ENCODE measurements at places on chromosomes 6 and 20. TPM values are rescaled to one million over a fixed set of nuclear protein-coding genes. Genes with fewer than 3 reads are reported as not detected.

GRCh38 chr20:46011631-46012482 is 3.1 kb downstream of the MMP9 start:
- H3K4me1 ChIP-seq: peaks cover 57% of the 10 kb centered on the region
- no peak overlapping the region for H3K27ac ChIP-seq
- DNase-seq: peak; percentile 74
- peaks cover 66% of the 10 kb centered on the region for H3K27me3 ChIP-seq
- no peaks in the 10 kb centered on the region for H3K36me3 ChIP-seq

DNA sequence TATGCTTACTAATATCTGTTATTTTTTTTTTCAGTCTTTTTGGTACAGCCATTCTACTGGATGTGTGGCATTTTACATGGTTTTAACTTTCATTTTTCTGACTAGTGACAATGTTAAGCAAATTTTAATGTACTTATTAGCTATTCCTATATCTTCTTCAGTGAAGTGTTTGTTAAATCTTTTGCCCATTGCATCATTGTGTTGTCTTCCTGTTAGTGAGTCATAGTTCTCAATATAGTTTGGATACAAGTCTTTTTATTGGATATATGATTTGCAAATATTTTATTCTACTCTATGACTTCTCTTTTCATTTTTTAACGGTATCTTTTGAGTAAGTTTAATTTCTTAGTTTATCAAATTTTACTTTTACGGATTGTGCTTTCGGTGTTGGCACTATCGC is 519.4 kb downstream of the CDKAL1 start:
- peaks cover 37% of the 10 kb centered on the region for H3K36me3 ChIP-seq
- H3K27me3 ChIP-seq: no peaks in the 10 kb centered on the region
- no peak for DNase-seq

The SLC12A5 gene
- not detected for total RNA-seq

GRCh38 chr6:136137008-136137692 is 113.0 kb downstream of the MTFR2 start:
- H3K4me1 ChIP-seq: no peaks in the 10 kb centered on the region
- no peak for DNase-seq
- no peak overlapping the region for H3K4me3 ChIP-seq
- peaks cover 2% of the 10 kb centered on the region for H3K27me3 ChIP-seq
- no peaks in the 10 kb centered on the region for H3K36me3 ChIP-seq

GRCh38 chr6:45421709-45422502 is 44.2 kb upstream of the SUPT3H start:
- peak; percentile 71 for DNase-seq
- H3K27me3 ChIP-seq: no peaks in the 10 kb centered on the region
- H3K36me3 ChIP-seq: peaks cover 2% of the 10 kb centered on the region
- peak overlapping the region; percentile 94 for H3K4me3 ChIP-seq
- H3K27ac ChIP-seq: peak overlapping the region; percentile 95

The DCDC2 gene
- total RNA-seq: not detected

DNA sequence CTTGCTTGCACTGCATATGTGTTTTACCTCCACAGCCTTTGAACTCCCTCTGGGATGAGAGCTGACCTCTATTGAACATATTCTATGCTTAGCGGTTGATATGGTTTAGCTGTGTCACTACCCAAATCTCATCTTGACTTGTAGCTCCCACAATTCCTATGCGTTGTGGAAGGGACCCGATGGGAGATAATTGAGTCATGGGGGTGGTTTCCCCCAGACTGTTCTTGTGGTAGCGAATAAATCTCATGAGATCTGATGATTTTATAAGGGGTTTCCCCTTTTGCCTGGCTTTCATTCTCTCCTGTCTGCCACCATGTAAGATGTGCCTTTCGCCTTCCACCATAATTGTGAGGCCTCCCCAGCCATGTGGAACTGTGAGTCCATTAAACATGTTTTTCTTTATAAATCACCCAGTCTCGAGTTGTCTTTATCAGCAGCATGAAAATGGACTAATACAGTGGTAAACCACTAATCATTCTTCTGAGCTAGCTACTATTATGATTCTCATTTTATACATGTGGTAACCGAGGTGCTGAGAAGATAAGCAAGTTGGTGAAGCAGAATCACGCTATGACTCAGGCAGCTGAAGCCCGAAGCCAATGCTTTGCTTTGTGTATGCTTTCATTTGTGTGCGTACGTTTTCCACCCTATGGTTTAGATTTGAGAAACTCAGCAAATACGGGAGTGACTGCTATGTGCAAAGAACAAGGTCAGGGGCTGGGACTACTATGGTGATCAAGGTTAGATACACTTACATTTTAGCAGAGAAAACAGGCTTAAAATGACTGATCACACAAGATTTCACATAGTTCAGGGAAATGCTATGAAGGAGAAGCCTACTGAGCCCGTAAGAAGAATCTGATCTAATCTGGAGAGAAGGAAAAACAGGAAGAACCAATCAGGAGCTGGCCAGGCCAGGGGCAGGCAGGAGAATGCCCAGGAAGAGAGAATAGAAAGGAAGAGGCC is 363.5 kb downstream of the ESR1 start:
- H3K4me3 ChIP-seq: peak overlapping the region; percentile 49
- peak; percentile 76 for DNase-seq
- H3K27ac ChIP-seq: peak overlapping the region; percentile 93
- H3K27me3 ChIP-seq: no peaks in the 10 kb centered on the region
- H3K4me1 ChIP-seq: peaks cover 52% of the 10 kb centered on the region

GRCh38 chr6:142824426-142824825 is 120.5 kb downstream of the HIVEP2 start:
- DNase-seq: no peak
- H3K27ac ChIP-seq: peak overlapping the region; percentile 83
- H3K4me3 ChIP-seq: no peak overlapping the region
- H3K27me3 ChIP-seq: no peaks in the 10 kb centered on the region
- peaks cover 44% of the 10 kb centered on the region for H3K36me3 ChIP-seq
- H3K4me1 ChIP-seq: peaks cover 86% of the 10 kb centered on the region

The ID4 gene
- not detected for total RNA-seq

DNA sequence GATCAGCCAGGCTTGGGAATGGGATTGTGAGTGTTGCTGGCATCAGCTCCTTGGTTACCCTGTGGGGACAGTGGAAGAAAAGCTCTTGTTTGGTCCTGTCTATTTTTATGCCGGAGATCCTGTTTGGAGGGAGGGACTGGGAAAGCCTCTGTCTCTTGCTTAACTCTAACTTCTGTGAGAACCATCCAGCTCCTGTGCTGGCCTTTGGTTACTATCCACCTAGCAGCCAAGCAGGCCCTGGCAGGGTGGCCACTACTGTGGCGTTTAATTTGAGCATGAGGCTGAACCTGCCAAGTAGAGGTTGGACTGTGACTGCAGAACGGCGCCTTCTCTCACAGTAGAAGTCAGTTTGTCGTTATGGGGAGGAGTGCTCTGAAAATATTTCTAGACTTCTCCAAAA is 193.3 kb downstream of the UTRN start:
- peaks cover 17% of the 10 kb centered on the region for H3K4me1 ChIP-seq
- no peak for DNase-seq
- H3K36me3 ChIP-seq: peaks cover 16% of the 10 kb centered on the region
- H3K4me3 ChIP-seq: no peak overlapping the region
- H3K27ac ChIP-seq: peak overlapping the region; percentile 35

DNA sequence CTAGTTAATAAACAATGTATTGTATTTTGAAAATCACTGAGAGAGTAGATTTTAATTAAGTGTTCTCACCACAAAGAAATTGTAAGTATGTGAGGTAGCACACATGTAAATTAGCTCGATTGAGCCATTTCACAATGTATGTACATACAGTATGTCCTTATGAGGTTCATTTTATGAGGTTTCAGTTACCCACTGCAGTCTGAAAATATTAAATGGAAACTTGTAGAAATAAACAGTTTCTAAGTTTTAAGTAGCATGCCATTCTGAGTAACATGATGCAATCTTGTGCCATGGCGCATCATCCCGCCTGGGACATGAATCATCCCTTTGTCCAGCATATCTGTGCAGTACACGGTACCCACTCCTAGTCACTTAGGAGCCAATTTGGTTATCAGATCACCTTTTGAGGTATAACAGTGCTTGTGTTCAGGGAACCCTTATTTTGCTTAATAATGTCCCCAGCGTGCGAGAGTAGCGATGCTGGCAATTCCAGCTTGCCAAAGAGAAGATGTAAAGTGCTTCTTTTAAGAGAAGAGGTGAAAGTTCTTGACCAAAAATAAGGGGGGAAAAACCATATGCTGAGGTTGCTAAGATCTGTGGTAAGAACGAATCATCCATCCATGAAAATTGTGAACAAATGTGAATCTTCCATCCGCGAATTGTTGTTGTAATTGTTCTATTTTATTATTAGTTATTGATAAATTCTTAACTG is 64.7 kb downstream of the KCNS1 start:
- peak overlapping the region; percentile 13 for H3K4me3 ChIP-seq
- H3K36me3 ChIP-seq: peaks cover 61% of the 10 kb centered on the region
- DNase-seq: peak; percentile 85
- H3K4me1 ChIP-seq: peaks cover 78% of the 10 kb centered on the region
- peak overlapping the region; percentile 97 for H3K27ac ChIP-seq

DNA sequence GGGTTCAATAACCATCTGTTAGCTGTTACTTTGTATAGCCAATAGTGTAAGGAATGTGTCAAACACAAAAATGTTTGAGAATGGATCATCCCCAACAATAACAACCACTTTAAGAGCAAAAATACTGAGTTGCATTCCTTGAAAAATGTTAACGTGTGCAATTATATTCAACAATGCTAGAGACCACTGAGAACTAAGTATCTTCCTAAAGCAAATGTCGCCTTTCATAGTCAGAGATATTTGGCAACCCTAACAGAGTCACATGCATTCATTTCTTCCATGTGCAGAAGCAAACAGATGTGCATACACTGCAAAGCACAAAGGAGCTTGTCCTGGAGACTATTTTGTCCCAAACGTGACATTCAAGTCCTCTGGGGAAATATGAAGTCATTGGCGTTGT is 448.6 kb downstream of the GJA1 start:
- H3K27me3 ChIP-seq: no peaks in the 10 kb centered on the region
- H3K36me3 ChIP-seq: no peaks in the 10 kb centered on the region
- H3K27ac ChIP-seq: no peak overlapping the region
- DNase-seq: no peak

- peaks cover 9% of the 10 kb centered on the region for H3K27me3 ChIP-seq
- peak overlapping the region; percentile 2 for H3K27ac ChIP-seq
- no peak overlapping the region for H3K4me3 ChIP-seq
Observed at GRCh38 chr20:19828232-19828631, 70.2 kb downstream of the RIN2 start.

- no peaks in the 10 kb centered on the region for H3K27me3 ChIP-seq
- peaks cover 10% of the 10 kb centered on the region for H3K36me3 ChIP-seq
- H3K27ac ChIP-seq: peak overlapping the region; percentile 59
- DNase-seq: peak; percentile 34
Observed at GRCh38 chr20:45432294-45432693, 16.4 kb downstream of the PIGT start.

All from activated CD8-positive, alpha-beta T cell treated with anti-CD3 and anti-CD28 coated beads for 36 hours (primary cell).